ENCODE measurements at places on chromosomes 6 and 20. TPM values are rescaled to one million over a fixed set of nuclear protein-coding genes. Genes with fewer than 3 reads are reported as not detected.

GRCh38 chr6:169622618-169623017 is 79.2 kb downstream of the WDR27 start:
- no peak for DNase-seq
- H3K27ac ChIP-seq, result no peak overlapping the region
- no peaks in the 10 kb centered on the region for H3K4me1 ChIP-seq
- H3K36me3 ChIP-seq, result peaks cover 7% of the 10 kb centered on the region
- no peaks in the 10 kb centered on the region for H3K27me3 ChIP-seq

DNA sequence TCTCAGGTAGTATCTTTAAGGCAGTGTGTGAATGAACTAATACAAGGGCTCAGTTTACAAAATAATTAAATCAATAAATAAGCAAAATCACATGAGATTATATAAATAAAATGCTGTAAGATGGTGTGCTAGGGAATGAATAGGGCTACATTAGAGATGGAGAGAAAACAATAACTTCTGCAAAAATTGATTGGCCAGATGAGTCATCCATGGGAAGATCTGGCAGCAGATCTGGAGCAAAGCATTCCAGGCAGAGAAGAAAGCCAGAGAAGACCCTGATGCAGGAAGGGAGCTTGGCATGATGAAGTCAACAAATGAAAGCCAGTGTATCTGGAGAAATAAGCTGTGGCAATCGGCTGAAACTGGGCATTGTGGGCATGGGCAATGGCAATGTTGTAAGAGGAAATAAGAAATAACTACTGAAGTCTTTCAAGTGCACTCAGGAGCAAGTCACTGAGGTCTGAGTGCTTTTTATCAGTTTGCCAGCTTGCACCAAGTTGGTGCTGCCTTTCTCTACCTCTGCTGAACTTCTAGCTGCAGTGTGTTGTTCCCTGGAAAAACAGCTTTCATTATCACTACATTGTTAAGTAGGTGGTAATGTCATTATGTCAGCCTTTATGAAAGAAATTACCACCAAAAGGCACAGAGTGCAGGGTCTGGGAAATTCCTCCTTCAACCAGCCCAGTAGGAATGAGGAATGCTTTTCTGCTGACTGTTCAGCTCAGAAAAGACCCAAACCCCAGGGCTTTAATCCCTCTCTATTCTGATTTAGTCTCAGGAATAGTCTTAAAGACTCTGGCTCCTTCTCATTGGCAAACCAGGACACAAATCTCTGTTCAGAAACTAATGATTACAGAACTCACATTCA is 231.6 kb downstream of the HTR1B start:
- H3K4me1 ChIP-seq, result no peaks in the 10 kb centered on the region
- no peaks in the 10 kb centered on the region for H3K27me3 ChIP-seq
- H3K36me3 ChIP-seq, result no peaks in the 10 kb centered on the region
- H3K4me3 ChIP-seq, result no peak overlapping the region
- DNase-seq, result no peak

DNA sequence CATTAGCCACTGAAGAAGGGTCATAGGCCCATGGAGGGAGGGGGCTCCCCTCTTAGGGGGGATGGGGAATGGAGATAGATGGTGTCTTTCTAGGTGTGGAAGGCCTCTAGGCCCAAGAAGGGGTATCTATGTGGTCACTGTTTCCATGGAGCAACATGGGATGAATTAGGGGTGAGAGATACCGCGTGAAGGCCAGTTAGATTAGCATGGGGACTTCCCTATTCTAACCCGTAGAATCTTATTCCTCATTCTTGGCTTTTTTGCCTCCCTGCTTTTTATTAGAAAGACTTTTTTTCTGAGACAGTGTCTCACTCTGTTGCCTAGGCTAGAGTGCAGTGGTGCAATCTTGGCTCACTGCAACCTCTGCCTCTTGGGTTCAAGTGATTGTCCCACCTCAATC is 3.2 kb downstream of the RAB44 start:
- H3K4me1 ChIP-seq, result peaks cover 34% of the 10 kb centered on the region
- H3K4me3 ChIP-seq, result no peak overlapping the region
- DNase-seq, result no peak
- no peaks in the 10 kb centered on the region for H3K27me3 ChIP-seq
- no peak overlapping the region for H3K27ac ChIP-seq
- no peaks in the 10 kb centered on the region for H3K36me3 ChIP-seq

DNA sequence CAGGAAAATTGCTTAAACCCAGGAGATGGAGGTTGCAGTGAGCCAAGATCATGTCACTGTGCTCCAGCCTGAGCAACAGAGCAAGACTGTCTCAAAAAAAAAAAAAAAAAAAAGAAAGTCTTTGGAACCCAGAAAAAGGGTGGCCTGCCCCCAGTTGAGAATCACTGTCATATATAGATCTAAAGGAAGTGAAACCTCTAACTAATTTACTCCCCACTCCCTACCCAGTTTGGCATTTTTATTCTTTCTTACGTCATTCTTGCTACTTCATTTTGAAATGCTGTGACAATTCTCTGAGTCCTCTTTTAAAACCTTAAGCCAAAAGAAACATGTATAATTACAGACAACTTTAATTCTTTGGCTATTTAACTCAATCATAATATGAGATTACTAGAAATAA is 254.8 kb downstream of the CDC5L start:
- no peaks in the 10 kb centered on the region for H3K4me1 ChIP-seq
- no peak for DNase-seq
- H3K36me3 ChIP-seq, result no peaks in the 10 kb centered on the region
- no peaks in the 10 kb centered on the region for H3K27me3 ChIP-seq
- H3K27ac ChIP-seq, result no peak overlapping the region
- no peak overlapping the region for H3K4me3 ChIP-seq

GRCh38 chr6:32816746-32817204 is at the start of gene HLA-DOB:
HLA-DOB (minus strand) TSS chr6:32817002; CDS start chr6:32816951, 51 bp downstream.
- no peaks in the 10 kb centered on the region for H3K27me3 ChIP-seq
- peak within 1 kb of the TSS; percentile 34 for H3K4me3 ChIP-seq
- peaks cover 4% of the 10 kb centered on the region for H3K4me1 ChIP-seq
- DNase-seq, result no peak
- peak within 1 kb of the TSS; percentile 44 for H3K27ac ChIP-seq

NAA20 gene
- polyA plus RNA-seq, result 53.2 TPM

DNA sequence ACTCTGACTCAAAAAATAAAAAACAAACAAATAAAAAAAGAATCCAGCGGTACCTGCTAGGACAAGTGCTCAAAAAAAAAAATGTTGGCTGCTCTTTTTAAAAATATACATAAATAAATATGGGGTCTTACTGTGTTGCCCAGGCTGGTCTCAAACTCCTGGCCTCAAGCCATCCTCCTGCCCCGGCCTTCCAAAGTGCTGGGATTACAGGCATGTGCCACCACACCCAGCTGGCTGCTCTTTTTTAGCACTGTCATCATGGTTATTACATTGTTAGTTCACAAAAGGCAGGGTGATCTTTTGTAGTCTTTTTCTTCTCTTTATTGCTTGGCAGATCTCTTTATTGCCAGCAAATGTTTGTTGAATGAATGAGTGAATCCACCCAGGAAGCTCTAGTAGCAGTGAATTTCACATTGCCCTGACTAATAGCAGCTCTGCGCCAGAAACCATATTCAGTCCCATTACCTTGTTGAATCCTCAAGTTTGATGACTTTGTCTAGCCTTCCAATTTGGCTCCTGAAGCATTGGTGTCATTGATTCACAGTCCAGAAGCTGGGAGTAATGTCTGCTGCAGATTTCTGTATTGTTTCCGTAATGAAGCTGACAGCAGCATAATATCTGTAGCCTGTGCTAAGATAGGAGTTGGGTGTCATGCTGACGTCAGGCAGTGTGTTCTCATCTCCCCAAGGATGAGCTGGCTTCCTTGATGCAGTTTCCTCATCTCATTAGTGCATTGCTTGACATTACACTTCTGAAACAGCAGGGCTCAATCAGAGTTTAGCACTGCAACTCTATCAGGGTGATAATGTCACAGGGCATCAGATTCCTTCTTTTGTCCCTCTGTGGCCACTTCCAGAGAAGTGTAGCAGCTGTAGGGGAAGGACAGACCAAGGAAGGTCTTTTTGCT is 84.9 kb upstream of the TGM3 start:
- H3K27me3 ChIP-seq, result peaks cover 5% of the 10 kb centered on the region
- no peaks in the 10 kb centered on the region for H3K36me3 ChIP-seq
- H3K27ac ChIP-seq, result peak overlapping the region; percentile 7
- DNase-seq, result no peak
- peaks cover 4% of the 10 kb centered on the region for H3K4me1 ChIP-seq

RAET1L gene
- polyA plus RNA-seq, result not detected

CTAGE9 gene
- not detected for polyA plus RNA-seq

DNA sequence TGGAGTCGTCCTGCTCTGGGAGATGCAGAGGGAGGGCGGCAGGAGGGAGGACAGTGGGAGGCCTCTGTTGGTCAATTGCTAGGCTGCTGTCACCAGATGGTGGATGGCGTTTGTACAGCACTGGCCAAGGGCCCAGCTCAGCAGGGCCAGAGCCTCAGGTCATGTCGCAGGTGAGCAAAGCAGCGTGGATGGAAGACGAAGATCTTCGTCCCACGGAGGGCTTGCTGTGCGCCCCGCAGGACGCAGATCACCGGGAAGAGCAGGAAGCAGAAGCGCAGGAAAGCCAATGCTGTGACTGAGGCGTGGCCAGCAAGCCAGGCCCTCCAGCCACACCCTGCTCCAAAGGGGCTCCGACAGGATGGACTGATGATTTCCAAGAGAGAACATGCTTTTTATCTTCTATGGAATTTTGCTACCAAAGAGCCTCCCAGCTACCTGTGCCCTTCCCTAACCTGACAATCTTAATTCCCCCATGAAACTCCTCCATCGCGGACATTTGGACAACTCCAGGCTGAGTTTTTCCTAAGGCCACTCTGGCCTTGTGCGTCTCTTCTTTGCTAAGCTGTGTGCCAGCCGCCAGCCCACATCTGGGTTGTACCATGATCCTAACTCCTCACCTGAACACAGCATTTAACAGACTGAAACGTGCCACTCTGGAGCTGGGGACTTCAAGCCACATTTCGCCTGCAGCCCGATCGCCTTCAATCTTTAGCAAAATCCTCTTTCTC is 3.5 kb upstream of the SLCO4A1 start:
- H3K27me3 ChIP-seq, result no peaks in the 10 kb centered on the region
- H3K4me3 ChIP-seq, result no peak overlapping the region
- peaks cover 38% of the 10 kb centered on the region for H3K4me1 ChIP-seq
- H3K36me3 ChIP-seq, result no peaks in the 10 kb centered on the region
- H3K27ac ChIP-seq, result no peak overlapping the region

GRCh38 chr20:34544109-34544796 is 14.3 kb upstream of the MAP1LC3A start:
- H3K4me1 ChIP-seq, result peaks cover 43% of the 10 kb centered on the region
- H3K36me3 ChIP-seq, result peaks cover 34% of the 10 kb centered on the region
- no peak overlapping the region for H3K4me3 ChIP-seq

GRCh38 chr6:150631283-150631983 is 31.7 kb downstream of the PLEKHG1 start:
- no peaks in the 10 kb centered on the region for H3K27me3 ChIP-seq
- H3K4me1 ChIP-seq, result peaks cover 74% of the 10 kb centered on the region
- peak; percentile 82 for DNase-seq
- no peaks in the 10 kb centered on the region for H3K36me3 ChIP-seq

GRCh38 chr6:39357998-39358686 is 35.6 kb upstream of the KCNK16 start:
- peaks cover 3% of the 10 kb centered on the region for H3K27me3 ChIP-seq
- H3K4me1 ChIP-seq, result peaks cover 9% of the 10 kb centered on the region
- DNase-seq, result peak; percentile 35
- H3K27ac ChIP-seq, result no peak overlapping the region

DNA sequence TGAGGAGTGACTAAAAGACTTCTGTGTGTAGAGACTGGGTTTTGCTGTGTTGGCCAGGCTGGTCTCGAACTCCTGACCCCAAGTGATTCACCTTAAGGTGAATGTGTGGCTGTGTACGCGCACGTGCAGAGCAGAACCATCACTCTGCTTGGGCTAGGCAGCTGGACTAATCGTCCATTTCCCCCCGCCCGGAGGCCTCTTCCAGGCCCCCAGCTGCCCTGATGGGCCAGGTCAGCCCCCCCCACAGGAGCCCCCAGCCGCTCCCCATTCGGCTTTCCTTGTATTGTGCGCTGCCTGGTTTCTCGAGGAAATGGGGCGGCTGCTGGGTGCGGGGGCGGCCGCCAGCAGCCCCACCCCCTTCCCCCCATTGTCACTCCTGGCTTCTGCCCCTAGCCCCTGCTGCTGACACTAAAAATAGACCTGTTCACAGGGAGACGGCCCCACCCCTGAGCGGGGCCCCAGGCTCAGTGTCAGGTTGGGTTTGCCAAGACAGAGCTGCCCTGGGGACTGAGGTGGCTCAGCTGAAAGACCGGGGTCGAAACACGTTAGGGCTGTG is 24.6 kb upstream of the CSNK2A1 start:
- no peaks in the 10 kb centered on the region for H3K27me3 ChIP-seq
- DNase-seq, result no peak
- no peaks in the 10 kb centered on the region for H3K4me1 ChIP-seq
- no peaks in the 10 kb centered on the region for H3K36me3 ChIP-seq
- no peak overlapping the region for H3K4me3 ChIP-seq

BFSP1 gene
- polyA plus RNA-seq, result 0.35 TPM

DNA sequence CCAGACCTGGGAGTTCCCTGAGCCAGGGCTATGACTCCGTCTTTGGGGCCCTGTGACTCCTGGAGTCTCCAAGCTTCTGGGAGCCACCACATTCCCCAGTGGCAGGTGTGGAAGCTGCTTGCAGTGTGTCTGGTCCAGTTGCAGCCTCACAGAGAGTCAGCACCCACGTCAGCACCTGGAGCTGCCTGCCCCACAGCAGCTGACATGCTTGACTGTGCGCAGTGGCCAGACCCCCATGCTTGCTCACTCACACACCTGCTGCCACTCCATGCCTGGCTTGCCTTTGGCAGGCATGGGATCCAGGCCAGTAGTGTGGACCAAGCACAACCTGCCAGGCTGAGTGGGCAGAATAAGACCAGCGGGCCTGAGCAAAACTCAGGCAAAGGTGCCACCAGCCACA is 31.0 kb upstream of the ASIP start:
- H3K4me1 ChIP-seq, result peaks cover 2% of the 10 kb centered on the region
- no peak overlapping the region for H3K4me3 ChIP-seq
- no peaks in the 10 kb centered on the region for H3K27me3 ChIP-seq
- no peak for DNase-seq

- no peaks in the 10 kb centered on the region for H3K27me3 ChIP-seq
- no peak overlapping the region for H3K27ac ChIP-seq
- H3K4me3 ChIP-seq, result no peak overlapping the region
- no peaks in the 10 kb centered on the region for H3K36me3 ChIP-seq
- no peaks in the 10 kb centered on the region for H3K4me1 ChIP-seq
- no peak for DNase-seq
Measured at GRCh38 chr6:99022039-99022609, 74.4 kb upstream of the FBXL4 start.

- no peaks in the 10 kb centered on the region for H3K27me3 ChIP-seq
- peaks cover 59% of the 10 kb centered on the region for H3K4me1 ChIP-seq
- H3K36me3 ChIP-seq, result no peaks in the 10 kb centered on the region
- no peak overlapping the region for H3K4me3 ChIP-seq
- no peak for DNase-seq
Measured at GRCh38 chr6:149063468-149063867, 254.0 kb upstream of the TAB2 start.

GRCh38 chr6:154223296-154223695 is 133.3 kb downstream of the IPCEF1 start:
- peaks cover 2% of the 10 kb centered on the region for H3K36me3 ChIP-seq
- H3K27ac ChIP-seq, result no peak overlapping the region
- no peaks in the 10 kb centered on the region for H3K27me3 ChIP-seq
- H3K4me3 ChIP-seq, result no peak overlapping the region
- no peak for DNase-seq
- H3K4me1 ChIP-seq, result peaks cover 7% of the 10 kb centered on the region
